Airway epithelial cell (primary cell): ENCODE measurements at places on chromosomes 7 and 10. TPM values are rescaled to one million over a fixed set of nuclear protein-coding genes. Genes with fewer than 3 reads are reported as not detected.

ADAM8 gene
- total RNA-seq: 26.9 and 30.5 TPM in 2 replicates

PYROXD2 gene
- 5.2 and 6.0 TPM in 2 replicates for total RNA-seq

POR gene
- 94.5 and 110 TPM in 2 replicates for total RNA-seq

DMBT1 gene
- total RNA-seq: 0.07 TPM in 1 of 2 replicates, not detected in the other

CELF2 gene
- total RNA-seq: 2.0 and 6.1 TPM in 2 replicates

OR6B1 gene
- not detected in 2 replicates for total RNA-seq

ASIC3 gene
- total RNA-seq: 0.14 TPM in 1 of 2 replicates, not detected in the other

CDNF gene
- total RNA-seq: 0.21 TPM in 1 of 2 replicates, not detected in the other

PHF14 gene
- total RNA-seq: 13.6 and 18.1 TPM in 2 replicates

GDF10 gene
- total RNA-seq: not detected in 2 replicates

AKAP9 gene
- 15.3 and 24.9 TPM in 2 replicates for total RNA-seq

HYAL4 gene
- 0.21 and 0.23 TPM in 2 replicates for total RNA-seq

PIP gene
- total RNA-seq: not detected in 2 replicates

PTN gene
- 0.35 and 0.65 TPM in 2 replicates for total RNA-seq

LANCL2 gene
- 13.2 and 13.8 TPM in 2 replicates for total RNA-seq

ACTL6B gene
- total RNA-seq: not detected in 2 replicates

WDR86 gene
- 0.14 and 1.8 TPM in 2 replicates for total RNA-seq

PRKG1 gene
- total RNA-seq: 0.28 and 0.78 TPM in 2 replicates

MMD2 gene
- not detected in 2 replicates for total RNA-seq

ZNF32 gene
- 14.5 and 22.4 TPM in 2 replicates for total RNA-seq

TAS2R5 gene
- total RNA-seq: 0.14 and 0.79 TPM in 2 replicates

KCNMA1 gene
- total RNA-seq: 7.3 and 8.2 TPM in 2 replicates

BTBD16 gene
- total RNA-seq: 0.14 and 0.42 TPM in 2 replicates

VAX1 gene
- total RNA-seq: not detected in 2 replicates

HTR5A gene
- not detected in 2 replicates for total RNA-seq

NPFFR1 gene
- not detected in 2 replicates for total RNA-seq

GHRHR gene
- total RNA-seq: not detected in 2 replicates

C10orf67 gene
- 0.28 TPM in 2 replicates for total RNA-seq

SORBS1 gene
- total RNA-seq: 0.07 and 0.09 TPM in 2 replicates

NACAD gene
- total RNA-seq: 1.8 and 2.5 TPM in 2 replicates

NUTM2A gene
- 0.93 and 2.4 TPM in 2 replicates for total RNA-seq
